G401 (cell line): ENCODE measurements at places on chromosomes 7 and 10.

- DNase-seq = no peak
These were observed 92.3 kb downstream of the CTNNA3 start for GRCh38 chr10:67603701-67604100.

DNA sequence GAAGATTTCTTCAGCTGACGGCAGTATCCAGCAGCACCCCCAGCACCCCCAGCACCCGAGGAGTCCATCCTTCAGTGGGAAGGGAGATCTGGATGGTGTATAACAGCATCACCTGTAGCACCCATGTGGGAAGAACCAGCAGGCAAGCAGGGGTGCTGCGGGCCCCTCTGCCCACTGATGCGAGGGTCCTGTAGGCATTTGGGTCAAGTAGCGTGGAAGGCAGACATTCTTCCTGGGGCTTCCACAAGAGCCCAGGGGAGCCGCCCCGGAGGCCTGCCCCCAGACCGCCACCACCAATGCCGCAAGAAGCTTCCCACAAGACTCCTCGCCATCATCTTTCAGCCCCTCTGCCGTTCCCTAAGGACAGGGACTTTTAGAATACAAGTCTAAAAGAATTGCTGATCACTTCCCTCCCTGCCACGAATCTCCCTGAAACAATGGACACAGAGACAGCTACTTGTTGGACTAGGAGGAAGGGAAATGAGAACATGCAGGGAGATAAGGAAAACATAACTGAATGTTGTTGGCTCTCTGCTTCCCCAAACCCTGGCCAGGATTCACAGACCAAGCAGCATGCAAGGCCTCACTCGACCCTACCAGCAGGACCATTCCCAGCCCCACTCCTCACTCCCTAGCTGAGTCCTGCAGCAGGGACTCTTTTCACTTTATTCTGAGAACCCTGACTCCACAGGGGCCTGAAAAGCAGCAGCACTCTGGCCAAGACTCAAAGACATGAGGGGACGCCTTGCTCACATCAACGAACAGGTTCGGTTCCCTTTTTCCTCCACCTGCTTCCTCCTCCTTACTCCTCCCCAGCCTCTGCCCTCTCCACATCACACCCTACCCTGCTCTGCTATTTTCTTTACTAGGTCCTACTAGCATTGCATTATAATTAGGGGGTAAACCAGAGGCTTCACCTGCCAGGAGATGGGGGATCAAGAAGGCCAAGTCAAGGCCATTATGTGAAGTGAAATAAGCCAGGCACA, 164.5 kb downstream of the HERPUD2 start:
- no peak for DNase-seq

GRCh38 chr7:47357361-47357760, 224.6 kb downstream of the TNS3 start:
- DNase-seq = no peak

DNA sequence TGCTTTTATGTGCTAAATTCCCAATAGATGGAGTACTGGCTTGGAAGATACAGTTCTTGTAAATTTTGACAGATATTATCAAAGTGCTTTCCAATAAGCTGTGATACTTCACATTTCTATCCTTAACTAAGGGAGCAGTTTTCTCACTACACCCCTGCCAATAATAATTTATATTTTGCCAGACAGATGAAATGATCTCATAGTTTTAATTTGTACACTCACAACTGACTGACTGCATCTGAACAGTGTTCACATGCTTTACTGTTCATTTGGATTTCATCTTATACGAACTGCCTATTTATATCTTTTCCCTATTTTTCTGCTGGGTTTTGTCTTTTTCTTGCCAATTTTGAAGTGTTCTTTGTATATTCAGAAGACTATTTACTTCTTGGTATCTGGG, 96.0 kb downstream of the BRAF start:
- DNase-seq = no peak

DNA sequence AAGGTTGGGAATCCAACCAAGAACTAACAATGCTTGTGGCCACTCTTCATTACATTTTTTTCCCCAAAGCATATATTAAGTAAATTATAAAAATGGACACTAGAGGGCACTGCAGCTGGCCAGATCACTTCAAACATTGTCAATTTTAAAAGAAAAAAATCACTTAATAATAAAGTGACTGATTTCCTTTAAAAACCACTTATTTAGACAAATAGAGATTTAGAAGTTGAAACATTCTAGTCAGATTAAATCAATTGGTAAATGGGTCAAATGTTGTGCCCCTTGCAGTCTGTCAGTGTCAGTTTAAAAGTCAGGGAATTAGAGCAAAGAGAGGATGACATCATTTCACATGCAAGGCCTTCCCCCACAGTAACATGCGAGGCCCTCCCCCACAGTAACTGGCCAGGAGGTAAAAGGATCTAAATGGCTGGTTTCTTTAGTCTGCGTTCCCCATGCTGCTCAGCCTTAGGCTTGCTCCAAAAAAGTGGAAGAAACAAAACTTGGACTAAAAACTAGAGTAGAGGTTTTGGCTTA, 177.9 kb downstream of the SKAP2 start:
- DNase-seq = peak; percentile 45

DNA sequence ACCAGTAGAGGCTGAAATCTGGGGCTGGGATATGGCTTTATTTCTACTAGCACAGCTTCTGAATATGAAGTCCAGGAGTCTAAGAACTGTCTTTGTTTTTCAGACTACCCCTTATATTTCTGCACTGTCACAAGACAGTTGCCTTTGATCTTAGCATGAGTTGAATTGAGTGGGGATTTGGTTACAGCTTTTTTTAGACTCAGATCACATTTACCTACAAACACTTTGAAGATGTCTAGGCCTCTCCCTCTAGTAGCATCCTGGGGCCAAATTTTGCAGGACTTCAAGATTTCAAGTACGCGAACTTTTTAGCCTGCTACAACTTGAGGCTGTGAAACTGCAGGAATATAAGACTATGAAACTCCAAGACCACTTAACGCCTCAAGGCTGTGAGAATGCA, 240.2 kb downstream of the NEBL start:
- no peak for DNase-seq

- no peak for DNase-seq
These were observed 473.6 kb upstream of the C7orf33 start for GRCh38 chr7:148116829-148117403.

GRCh38 chr10:110408203-110408871, 89.4 kb upstream of the DUSP5 start:
- DNase-seq = no peak

DNA sequence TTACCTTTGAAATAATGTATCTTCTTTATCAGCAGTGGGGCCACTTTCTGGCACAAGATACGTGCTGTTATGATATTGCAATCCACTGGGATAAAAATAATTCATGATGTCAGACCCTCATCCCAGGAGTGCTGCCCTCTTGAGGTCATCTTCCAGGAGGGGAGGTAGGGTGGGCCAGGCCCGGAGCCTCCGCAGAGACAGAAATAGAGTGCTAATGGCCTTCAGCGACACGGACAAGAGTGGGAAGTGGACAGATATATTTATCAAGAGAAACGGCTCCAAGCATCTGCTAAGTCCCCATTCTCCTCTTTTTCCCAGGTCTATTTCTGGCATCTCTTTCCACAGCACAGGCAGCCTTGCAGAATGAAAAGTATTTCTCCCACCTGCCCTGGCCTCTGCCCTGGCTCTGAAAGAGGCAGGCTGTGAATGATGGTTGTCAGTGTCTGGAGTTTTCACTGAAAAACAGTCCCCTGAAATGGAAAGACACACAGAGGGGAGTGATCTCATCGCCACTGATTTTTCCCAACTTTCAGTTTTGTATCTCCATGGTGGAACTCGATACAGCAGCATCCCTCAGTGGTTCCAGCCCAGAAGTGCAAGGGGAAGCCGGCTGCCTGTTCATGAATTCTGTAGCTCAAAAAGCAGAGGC, 251.7 kb upstream of the MYO3A start:
- DNase-seq = peak; percentile 93

- no peak for DNase-seq
These were observed 107.4 kb downstream of the LHPP start for GRCh38 chr10:124568848-124569622.

DNA sequence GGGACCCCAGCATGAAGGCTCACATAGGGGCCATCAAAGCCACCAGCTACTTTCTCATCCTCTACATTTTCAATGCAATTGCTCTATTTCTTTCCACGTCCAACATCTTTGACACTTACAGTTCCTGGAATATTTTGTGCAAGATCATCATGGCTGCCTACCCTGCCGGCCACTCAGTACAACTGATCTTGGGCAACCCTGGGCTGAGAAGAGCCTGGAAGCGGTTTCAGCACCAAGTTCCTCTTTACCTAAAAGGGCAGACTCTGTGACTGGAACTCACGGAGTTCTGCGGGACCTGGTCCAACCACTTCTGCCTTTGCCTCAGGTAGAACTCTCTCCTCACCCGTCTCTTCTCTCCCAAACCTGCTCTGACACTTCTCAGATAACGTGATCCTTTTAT, 945 bp downstream of the TAS2R40 start:
- no peak for DNase-seq

GRCh38 chr7:89623018-89623672, 531.1 kb upstream of the STEAP1 start:
- DNase-seq = peak; percentile 47

DNA sequence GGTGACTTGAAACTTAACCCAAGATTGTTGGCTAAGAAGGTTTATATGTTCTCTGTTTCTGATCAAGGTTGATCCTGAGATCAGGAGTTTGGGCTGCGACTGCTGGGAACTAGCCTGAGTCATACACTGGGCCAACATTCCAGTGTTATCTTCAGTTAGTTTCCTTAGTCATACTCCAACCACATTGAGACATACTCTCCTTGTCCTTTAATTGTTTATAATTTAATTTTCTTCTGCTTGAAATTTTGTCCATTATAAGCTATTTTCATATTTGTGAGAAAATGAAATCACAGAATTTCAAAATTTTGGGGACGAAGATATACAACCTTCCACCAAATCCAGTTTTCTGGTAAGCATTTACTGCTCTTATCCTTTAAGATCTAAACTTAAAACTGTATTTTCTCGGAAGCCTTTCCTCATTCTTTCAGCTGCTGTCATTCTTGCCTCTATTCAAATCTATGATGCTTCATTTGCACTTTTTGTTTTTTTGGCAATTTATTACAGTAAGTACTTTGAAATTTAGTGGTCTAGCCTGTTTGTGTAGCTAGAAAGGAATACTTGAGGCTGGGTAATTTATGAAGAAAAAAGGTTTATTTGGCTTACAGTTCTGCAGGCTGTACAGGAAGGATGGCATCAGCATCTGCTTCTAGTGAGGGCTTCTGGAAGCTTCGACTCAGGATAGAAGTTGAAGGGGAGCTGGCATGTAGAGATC, 63.4 kb upstream of the POT1 start:
- no peak for DNase-seq

- no peak for DNase-seq
These were observed 266.5 kb downstream of the AUTS2 start for GRCh38 chr7:69864822-69865221.

GRCh38 chr10:86085136-86085535, 281.5 kb downstream of the GRID1 start:
- DNase-seq = no peak

- DNase-seq = no peak
These were observed 724 bp downstream of the CFAP46 start for GRCh38 chr10:132941640-132942051.

GRCh38 chr10:71193516-71193915, 18.9 kb upstream of the UNC5B start:
- DNase-seq = no peak

- DNase-seq = no peak
These were observed 925 bp downstream of the H2AZ2 start for GRCh38 chr7:44846816-44847508.

- no peak for DNase-seq
These were observed 2.5 kb downstream of the HOXA4 start for GRCh38 chr7:27128034-27128433.

DNA sequence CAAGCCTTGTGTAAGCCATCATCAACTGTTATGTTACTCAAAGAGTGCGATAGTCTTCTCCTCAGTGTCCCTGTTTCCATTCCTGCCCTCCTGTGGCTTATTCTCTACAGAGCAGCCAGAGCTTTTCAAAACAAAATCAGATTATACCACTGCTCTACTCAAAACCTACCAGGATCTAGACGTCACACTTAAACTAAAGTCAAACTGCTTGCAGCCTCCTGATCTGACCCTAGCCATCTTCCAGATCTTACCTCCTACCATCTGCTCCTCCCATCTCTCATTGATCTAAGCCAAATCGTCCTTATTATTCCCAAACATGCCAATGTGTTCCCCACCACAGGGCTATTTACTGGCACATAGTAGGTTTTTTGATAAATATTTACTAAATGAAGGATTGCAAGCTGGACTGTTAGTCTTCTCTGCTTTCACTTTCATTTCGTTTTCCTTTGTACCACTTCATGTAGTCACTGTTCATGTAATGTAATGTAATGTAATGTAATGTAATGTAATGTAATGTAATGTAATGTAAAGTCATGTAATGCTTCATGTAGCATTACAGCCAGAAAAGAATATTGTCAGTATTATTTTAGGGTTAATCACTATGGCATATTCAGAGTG, 116.1 kb downstream of the GPR37 start:
- DNase-seq = no peak

- DNase-seq = no peak
These were observed 7.4 kb upstream of the RAMP3 start for GRCh38 chr7:45150199-45150598.

- no peak for DNase-seq
These were observed 1.9 kb downstream of the TAS2R40 start for GRCh38 chr7:143223784-143224183.

DNA sequence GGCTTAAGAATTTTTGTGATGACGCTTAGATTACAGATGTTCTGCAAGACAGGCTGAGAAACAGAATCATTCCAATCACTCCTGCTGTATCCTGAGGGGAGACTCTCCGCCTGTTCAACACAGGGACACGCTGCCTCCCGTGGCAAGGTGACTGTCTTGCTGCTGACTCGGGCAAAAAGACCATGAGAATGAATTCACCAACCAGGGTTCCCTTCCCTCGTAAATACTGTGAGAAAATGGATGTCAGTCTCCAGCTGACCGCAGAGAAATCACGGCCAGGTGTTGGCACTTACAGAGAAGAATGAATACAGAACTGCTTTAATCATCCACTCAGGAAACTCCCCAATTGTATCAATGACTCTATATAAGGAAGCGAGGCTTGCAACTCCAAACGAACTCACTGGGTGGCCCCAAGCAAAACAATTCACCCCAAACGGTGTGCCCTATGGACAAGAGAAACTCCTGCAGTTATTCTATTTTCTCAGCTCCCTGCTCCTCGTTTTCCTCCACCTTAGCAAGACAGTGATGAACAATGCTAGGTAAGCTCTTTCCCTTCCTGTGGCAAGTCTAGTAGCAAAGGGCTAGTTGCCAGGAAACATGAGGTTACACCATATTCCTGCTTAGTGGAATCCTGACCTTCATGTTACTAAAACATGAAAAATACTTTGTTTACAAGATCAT, 22.8 kb downstream of the GNA12 start:
- peak; percentile 43 for DNase-seq

DNA sequence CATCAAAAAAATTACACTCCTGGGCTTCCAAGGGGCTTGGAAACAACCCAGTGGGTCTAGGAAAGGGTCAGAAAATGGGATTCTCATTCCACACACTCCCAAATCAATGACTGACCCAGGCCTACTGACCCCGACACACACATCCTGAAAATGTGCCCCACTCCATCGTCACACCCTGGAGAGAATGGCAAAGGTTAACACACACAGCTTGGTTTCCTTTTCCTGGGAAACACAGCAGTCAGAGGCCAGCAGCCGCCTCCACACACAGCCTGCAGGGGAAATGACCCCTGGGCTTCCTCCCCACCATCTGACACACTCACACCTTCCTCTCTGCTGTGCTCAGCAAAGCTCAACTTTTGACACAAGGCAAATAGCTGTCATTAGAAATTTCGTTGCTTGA, 42.9 kb downstream of the SH3PXD2A start:
- no peak for DNase-seq
